ENCODE measurements at places on chromosomes 7 and 10. TPM values are rescaled to one million over a fixed set of nuclear protein-coding genes. Genes with fewer than 3 reads are reported as not detected.

The NKX2-3 gene
- not detected for total RNA-seq

The CPN1 gene
- total RNA-seq, result not detected

The RSPH10B2 gene
- not detected for total RNA-seq

The BLVRA gene
- total RNA-seq, result 24.0 TPM

The MNX1 gene
- total RNA-seq, result not detected

The NFE2L3 gene
- total RNA-seq, result 0.18 TPM

The PNLIPRP1 gene
- total RNA-seq, result not detected

The LIPJ gene
- total RNA-seq, result 0.09 TPM

The AGR2 gene
- total RNA-seq, result not detected

The CALY gene
- total RNA-seq, result not detected

The TIMM23 gene
- total RNA-seq, result 54.1 TPM

The CDC14C gene
- not detected for total RNA-seq

The SPACDR gene
- 0.27 TPM for total RNA-seq

The AKR1D1 gene
- not detected for total RNA-seq

The RAPGEF5 gene
- 4.2 TPM for total RNA-seq

The IQUB gene
- 0.81 TPM for total RNA-seq

The DMBT1 gene
- total RNA-seq, result under 0.01 TPM

The AGR3 gene
- total RNA-seq, result not detected

The TFPI2 gene
- total RNA-seq, result 97.3 TPM

The SKIDA1 gene
- 0.90 TPM for total RNA-seq

The FXYD4 gene
- not detected for total RNA-seq

The C10orf62 gene
- total RNA-seq, result not detected

The MMRN2 gene
- 5.1 TPM for total RNA-seq

The GIMAP6 gene
- total RNA-seq, result 0.18 TPM

The CYP26C1 gene
- total RNA-seq, result 0.09 TPM

The IGFBP1 gene
- not detected for total RNA-seq

The NRCAM gene
- 5.4 TPM for total RNA-seq

The CLDN4 gene
- total RNA-seq, result 0.54 TPM

The CTNNA3 gene
- not detected for total RNA-seq

The GIGYF1 gene
- 20.7 TPM for total RNA-seq

The TMEM236 gene
- 0.09 TPM for total RNA-seq

The SSC4D gene
- total RNA-seq, result 0.36 TPM

The VWA2 gene
- total RNA-seq, result not detected

The OR6V1 gene
- total RNA-seq, result not detected

The EBF3 gene
- total RNA-seq, result 14.7 TPM

The AKR1B1 gene
- total RNA-seq, result 51.6 TPM

The MPP7 gene
- 2.7 TPM for total RNA-seq

The NCAPG2 gene
- 35.0 TPM for total RNA-seq
